ENCODE measurements at places on chromosomes 12 and 14. TPM values are rescaled to one million over a fixed set of nuclear protein-coding genes. Genes with fewer than 3 reads are reported as not detected.

The PLEKHG7 gene
- total RNA-seq, result not detected

The GLT1D1 gene
- 1.5 TPM for total RNA-seq

DNA sequence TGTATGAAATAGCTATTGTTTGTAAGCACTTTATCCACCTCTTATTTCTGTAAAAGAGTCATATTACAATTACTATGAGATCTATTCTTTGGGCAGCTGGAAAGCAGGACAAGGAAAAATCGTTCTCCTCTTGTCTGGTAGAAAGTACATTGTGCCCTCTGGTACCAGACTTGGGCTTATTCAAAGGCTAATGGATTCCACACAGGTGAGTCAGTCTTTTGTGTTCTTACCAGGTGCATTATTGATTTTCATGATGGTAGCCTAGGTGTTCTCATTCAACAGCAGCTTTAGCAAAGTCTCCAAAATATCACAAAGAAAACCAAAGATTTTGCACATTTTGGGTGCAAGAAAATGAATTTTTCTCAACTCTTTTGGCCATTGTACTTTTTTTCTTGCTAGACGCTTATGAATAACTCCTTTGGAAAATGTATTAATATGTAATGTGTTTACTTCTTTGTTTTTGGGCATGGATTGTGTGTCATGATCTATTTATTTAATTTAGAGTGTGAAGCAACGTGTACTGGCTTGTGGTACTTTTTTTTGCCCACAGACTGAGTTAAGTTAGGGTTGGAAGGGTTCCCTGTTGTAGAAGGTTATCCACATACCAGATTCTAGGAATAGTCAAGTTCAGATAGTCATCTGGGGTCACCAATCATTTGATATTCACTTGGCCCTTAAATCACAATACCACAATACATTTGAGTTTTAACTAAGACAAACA is 26.2 kb downstream of the MNAT1 start:
- no peaks in the 10 kb centered on the region for H3K27me3 ChIP-seq
- H3K4me1 ChIP-seq, result peaks cover 23% of the 10 kb centered on the region
- no peak for DNase-seq
- H3K36me3 ChIP-seq, result peaks cover 2% of the 10 kb centered on the region
- H3K27ac ChIP-seq, result no peak overlapping the region

GRCh38 chr12:76636121-76636692 is 76.6 kb upstream of the OSBPL8 start:
- H3K4me1 ChIP-seq, result peaks cover 9% of the 10 kb centered on the region
- no peaks in the 10 kb centered on the region for H3K27me3 ChIP-seq
- DNase-seq, result no peak
- H3K4me3 ChIP-seq, result no peak overlapping the region
- no peaks in the 10 kb centered on the region for H3K36me3 ChIP-seq

DNA sequence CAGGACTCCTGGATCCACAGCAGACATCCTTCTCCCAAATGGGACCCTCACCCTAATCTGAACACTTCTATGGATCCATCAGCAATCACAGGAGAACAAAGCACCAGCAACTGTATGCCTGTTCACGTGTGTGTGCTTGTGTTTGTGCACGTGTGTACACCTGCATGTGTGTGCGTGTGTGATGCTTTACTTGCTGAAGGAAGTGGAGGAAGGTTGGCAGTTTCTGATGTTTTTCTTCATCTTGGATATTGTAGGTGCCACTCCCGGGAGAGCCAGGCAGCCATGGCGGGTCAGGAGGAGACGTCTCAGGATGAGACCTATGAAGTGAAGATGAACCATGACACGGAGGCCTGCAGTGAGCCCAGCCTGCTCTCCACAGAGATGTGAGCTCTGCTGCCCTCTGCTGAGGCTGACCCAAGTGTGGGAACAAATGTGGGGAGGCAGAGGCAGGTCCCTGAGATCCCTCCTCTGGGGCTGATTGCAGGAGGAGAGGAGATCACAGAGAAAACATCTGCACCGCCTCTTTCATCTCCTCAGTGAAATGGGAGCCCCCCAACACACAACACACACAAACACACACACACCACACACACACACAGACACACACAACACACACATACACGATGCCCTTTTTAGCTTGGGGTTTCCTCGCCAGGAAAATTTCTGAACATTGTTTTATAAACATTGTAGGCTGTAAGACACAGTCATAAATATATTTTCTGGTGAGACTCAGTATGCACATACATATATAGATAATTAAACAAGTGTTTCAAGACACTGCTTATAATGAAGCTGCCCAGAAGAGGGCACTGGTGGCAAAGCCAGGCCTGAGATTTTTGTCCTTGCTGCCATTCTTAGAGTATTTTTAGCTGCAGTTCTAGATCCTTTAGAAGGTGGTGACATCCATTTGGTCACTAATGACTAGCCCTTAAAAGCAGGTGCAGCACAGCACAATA is 112.2 kb upstream of the FKBP4 start:
- H3K36me3 ChIP-seq, result peaks cover 6% of the 10 kb centered on the region
- H3K4me3 ChIP-seq, result no peak overlapping the region
- DNase-seq, result no peak
- no peaks in the 10 kb centered on the region for H3K4me1 ChIP-seq

GRCh38 chr14:75519826-75520728 is 2.2 kb upstream of the BATF start:
- H3K27me3 ChIP-seq, result no peaks in the 10 kb centered on the region
- no peak overlapping the region for H3K27ac ChIP-seq
- no peaks in the 10 kb centered on the region for H3K36me3 ChIP-seq
- H3K4me1 ChIP-seq, result peaks cover 22% of the 10 kb centered on the region
- no peak overlapping the region for H3K4me3 ChIP-seq

- H3K36me3 ChIP-seq, result no peaks in the 10 kb centered on the region
- H3K4me1 ChIP-seq, result peaks cover 24% of the 10 kb centered on the region
- H3K27ac ChIP-seq, result peak within 1 kb of the TSS; percentile 55
- H3K27me3 ChIP-seq, result no peaks in the 10 kb centered on the region
- peak within 1 kb of the TSS; percentile 47 for H3K4me3 ChIP-seq
These were observed at the start of gene CLEC2B for GRCh38 chr12:9869307-9870161. Gene CLEC2B (minus strand): TSS chr12:9869354.
